Suppressor macrophage (primary cell): ENCODE measurements at places on chromosomes 7 and 10.

DNA sequence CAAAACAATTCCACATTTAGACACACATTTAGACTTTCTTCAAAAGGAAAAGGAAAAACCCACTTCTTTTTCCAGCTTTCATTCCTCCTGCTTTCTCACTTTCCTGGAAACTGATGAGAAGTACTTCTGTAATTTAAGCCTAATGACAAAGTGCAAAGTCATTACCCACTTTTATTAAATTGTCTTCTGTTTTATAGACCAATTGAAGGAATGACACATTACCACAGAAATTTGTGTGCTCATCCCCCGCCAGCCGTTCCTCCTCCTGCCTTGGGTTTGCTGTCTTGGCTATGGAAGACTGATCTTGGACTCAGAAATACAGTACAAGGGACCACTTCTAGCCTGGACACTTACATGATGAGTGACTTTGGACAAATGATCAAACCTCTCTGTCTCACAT is 717.8 kb downstream of the SORCS3 start:
- DNase-seq = no peak

DNA sequence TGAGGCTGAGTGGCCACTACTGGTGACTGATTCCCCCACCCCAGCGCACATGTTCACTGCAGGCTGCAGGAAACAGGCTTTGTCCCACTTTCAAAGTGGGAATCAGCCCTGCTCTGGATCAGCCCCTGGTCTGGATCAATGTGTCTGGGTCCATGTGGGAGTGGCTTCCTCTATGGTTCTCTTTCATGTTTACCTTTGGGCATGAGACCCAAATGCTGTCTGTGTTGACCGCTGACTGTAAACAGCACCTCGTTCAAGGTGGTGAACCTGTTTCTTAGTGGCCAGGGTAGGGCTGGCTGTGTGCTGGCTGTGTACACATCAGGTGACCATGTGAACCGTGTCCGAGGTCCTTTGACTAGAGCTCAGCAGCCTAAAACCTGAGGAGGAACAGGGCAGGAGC is 121.8 kb downstream of the CAMK1D start:
- DNase-seq = no peak

DNA sequence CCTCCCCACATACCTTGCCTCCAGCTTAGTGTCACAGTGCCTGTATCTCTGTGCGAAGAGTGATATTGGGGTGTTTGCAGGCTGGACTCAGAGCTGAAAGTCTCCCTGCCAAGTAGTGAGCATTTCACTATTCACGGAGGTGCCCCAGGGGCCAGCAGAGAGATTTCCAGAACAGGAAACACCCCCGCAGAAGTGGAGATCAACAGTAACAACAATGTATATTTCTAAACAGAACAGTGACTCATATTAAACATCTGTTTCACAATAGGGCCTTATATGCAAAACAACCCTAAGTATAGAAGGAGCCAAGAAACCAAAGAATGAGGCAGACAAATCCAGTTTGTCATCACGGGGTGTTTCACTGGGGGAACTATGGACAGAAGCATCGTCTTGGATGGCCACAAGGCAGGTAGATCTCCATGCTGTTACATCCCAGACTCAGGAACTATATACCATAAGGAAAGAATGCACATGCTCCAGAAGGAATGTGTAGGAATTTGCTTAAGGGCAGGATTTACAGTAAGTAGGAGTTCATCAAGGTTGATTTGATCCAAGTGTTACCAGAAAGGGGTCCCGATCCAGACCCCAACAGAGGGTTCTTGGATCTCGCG is 29.3 kb upstream of the CCL24 start:
- peak; percentile 90 for DNase-seq

DNA sequence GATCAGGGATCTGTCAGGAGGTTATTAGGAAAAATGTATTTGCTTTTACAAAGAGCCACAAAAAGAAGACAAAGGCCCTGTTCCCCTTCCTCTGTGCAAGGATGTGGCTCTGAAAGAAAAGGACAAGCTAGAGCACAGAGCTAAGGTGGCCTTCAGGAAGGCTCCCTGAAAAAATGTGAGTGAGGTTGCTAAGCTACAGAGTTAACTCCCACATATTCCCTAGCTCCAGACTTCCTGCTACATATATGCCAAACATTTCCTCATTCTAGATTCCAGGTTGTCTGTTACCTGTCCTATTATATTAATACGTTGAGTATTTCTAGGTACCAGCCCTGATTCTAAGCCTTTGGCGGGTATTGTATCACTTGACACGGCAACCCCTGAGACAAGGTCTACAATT is 369.0 kb downstream of the PARD3 start:
- no peak for DNase-seq

GRCh38 chr7:92834507-92835260 is 1.7 kb downstream of the CDK6 start:
- peak; percentile 23 for DNase-seq

DNA sequence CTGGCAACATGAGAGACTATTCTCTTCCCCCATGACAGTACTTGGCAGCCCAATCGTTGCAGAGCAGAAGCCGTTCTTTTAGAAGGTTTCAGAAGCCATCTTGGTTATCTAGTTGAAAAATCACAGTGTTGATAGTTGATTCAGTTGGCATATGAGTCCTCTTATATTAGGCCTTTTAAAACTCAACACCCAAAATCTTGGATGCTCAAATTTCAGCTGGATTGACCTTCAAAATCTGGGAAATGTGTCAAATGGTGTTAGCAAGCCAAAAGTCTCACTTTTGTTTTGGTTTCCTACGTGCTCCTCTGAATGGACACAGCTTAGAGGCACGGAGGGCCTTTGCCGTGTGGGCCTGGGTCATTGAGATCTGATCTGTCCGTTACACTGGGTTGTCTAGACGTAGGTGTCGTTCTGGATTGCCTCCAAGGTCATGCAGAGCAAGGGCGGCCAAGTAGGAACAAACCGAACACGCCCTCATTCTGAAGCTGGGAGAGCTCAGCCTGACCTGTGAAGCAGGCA is 59.3 kb upstream of the BMPER start:
- DNase-seq = no peak

GRCh38 chr10:91690412-91690811 is 57.5 kb upstream of the PPP1R3C start:
- DNase-seq = no peak

GRCh38 chr7:55792048-55792447 is 70.5 kb downstream of the SEPTIN14 start:
- DNase-seq = no peak

DNA sequence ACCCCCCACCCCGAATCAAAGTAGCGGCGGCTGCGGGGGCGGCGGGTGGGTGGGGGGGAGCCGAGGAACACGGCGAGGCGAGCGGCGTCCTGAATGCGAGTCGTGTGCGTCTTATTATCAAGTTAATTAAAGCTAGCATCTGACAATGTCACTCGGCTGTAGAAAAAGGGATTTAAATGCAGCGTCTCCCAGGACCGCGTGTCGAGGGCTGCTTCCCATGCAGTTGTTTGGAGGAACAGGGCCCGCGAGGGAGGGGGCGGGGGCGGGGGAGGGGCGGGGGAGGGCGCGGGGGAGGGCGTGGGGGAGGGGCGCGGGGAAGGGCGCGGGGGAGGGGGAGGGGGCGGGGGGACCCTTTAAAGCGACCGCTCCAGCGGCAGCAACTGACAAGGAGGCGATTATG is 2.7 kb upstream of the UNCX start:
- no peak for DNase-seq

- DNase-seq = no peak
Observed at GRCh38 chr10:62442006-62442405, 67.8 kb downstream of the ZNF365 start.
